Motor neuron (in vitro differentiated cells): ENCODE measurements at places on chromosomes 4 and X.

GRCh38 chrX:50697691-50698090 is 116.3 kb downstream of the SHROOM4 start:
- ATAC-seq = peak; percentile 63

- ATAC-seq = no peak
Observed at GRCh38 chrX:37717708-37718107, 32.1 kb downstream of the XK start.

DNA sequence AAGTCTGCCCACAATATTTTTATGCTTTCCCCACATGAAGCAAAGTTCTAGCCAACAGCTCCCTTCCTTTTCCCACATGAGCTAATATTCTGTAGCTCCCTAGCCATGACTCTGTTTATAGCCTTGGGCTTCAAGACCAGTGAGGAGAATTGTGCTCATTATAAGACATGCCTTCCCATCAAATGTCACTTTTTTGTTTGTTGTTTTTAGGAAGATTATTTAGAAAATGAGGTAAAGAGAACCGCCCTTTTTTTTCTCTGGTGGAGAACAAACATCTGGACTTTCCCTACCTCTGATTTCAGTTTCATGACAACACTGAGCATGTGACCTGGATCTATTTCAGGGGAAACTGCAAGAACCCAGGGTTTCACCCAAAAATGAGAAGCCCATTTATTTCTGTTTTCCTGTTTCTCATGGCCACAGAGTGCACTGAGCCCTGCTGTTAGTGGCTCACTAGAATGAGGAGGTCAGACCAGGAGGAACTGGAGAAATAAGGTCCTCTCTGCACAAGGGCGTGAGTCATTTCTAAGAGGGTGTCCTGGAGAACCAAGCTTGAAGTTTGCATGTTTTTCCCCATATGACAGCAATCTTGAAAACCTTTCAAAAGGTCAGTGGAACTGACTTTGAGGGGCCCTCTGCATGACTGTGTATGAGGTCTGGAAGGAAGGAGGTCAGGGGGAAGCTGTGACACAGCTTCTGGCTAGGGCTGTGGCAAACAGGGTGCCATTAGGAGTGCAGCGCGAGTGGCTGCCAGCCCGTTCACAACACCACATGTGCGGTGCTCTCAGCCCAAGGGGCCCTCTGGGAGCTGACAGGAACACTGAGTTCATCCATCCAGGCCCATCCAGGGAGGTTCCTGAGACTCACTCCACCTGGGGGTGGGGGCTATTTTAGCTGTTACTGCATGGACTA is 55.2 kb downstream of the CHST7 start:
- no peak for ATAC-seq

DNA sequence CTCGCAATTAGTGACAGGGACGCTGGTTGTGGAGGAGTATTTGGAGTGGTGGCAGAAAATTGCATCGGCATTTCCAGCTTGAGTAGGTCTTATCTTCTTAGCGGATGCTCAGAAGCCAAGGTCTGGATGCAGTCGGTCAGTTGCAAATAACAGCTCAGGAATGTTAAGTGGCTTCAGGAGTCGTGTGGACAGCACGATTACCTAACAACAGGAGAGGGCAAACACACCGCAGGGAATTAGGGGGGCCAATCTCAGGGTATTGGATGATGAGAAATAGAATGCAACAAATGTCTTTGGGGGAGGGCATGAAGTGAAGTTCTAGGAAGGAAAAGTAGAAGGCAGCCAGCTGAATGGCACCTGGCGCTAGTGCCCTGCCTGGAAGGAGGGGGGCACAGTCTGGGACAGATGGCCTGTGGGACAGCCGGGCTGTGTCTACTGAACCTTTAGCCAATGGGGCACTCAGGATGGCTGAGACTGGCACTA is 11.8 kb downstream of the RASL11B start:
- no peak for ATAC-seq

DNA sequence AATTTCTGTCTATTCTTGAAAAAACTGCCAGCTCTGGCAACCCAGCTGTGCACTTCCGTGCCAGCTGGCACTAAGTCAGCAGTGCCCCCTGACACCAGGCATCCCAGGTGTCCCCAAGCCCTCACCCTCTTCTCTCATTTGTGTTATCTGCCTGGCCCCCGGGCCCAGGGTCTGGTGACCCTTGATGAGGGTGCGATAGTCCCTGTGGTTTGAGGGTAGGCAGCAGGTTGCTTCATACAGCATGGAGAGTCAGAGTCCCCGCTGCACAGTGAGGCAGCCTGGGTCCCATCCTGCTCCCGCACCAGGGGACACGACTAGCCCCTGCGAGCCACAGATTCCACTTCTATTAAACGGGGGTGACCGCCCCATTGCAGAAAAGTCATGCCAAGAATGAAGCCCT is 1.9 kb downstream of the MAN2B2 start:
- ATAC-seq = no peak

GRCh38 chr4:169803413-169803812 is 45.7 kb upstream of the HPF1 start:
- no peak for ATAC-seq

DNA sequence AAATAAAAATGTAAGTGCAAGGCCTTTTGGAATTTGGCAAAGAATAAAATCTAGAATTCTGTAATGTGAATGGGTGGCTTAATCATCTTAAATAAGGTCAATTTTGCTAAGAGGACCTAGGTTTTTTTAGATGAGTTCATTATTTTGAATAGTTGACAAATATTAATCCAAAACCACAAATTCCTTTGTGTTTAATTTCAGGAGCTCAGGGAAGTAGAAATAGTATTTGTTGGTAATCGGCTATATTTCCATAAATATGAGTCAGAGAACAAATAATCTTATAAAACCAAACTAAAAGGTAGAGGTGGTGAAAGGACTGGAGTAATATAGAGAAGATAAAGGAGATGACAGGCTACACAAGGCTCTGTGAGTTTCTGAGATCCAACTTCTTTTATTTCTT is 190.4 kb upstream of the TLL1 start:
- no peak for ATAC-seq
